ENCODE measurements at places on chromosomes 3 and 15.

DNA sequence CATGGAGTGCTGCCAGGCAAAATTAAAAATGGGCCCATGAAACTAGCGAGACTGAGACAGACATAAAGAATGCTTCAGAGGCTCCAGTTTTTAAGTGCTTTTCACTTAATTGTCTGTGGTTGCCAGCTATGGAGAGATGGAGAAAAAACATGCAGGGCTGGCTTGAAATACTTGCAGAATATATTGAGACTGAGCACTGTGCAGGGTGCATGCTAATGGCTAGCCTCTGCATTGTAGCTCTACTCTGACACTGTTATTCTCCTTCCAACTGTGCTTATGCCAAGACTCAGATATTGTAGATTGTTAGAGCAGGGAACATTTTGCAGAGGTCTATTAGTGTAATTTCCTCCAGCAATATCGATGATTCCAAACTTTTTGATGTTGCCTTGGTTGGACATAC, 735.0 kb downstream of the PDCD6IP start:
- DNase-seq, result no peak

DNA sequence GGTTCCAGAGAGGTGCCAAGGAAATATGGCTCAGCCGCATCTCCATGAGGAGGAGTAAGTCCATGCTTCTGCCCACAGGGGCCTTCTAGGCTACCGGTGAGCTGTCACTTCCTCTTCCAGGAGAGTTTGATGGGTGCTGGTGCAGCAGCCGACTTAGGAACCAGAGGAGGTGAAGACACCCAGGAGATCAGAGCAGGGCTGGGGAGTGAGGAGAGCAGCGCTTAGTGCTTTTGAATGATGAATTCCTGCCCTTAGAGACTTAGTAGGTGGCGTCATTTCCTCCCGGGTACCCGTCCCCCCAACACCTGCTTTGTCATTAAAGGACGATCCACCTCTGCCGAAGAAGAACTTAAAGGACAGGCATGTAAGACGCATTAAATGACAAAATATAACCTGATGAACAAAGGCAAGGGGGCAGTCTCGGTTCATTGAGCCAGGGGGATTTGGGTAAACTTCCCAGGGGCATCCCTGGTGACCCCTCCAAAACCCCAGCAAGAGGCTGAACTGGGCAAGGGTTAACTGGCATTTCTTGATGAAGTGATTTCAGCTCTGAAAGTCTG, 67.6 kb downstream of the HES1 start:
- DNase-seq, result peak; percentile 36

DNA sequence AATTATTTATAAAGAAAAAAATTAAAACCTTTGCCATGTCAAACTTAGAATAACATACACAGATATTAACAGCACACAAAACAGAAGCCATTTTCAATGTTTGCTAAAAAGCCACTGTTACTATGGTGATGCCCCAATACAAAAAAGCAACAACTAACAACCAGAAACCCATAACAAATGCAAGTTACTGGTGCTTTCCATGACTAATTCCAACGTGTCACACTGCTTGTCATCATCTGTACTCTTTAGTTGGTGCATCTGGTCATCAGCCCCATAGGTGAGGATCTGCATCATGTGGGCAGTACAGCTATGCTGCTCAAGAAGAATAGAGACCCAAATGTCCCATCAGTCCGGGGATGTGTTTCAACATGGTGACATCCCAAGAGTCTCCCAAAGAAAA, 52.8 kb downstream of the ATP8B4 start:
- DNase-seq, result no peak

DNA sequence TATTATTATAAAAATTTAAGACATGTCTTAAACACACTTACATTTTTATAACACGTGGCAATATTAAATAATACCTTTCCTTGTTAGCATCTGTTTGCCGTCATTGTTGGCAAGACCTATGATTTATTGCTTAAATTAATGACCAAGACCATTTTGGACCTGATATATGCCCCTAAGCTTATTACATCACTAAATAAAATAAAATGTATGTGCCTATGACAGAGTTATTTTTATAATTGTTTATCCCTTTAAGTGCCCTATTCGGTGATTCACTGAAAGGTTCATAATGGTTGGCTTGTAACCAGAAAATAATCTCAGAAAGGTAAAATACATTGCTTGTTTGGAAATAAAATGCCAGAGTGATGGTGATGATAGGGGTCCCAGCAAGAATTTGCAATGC, 17.5 kb downstream of the CDIN1 start:
- DNase-seq, result no peak

DNA sequence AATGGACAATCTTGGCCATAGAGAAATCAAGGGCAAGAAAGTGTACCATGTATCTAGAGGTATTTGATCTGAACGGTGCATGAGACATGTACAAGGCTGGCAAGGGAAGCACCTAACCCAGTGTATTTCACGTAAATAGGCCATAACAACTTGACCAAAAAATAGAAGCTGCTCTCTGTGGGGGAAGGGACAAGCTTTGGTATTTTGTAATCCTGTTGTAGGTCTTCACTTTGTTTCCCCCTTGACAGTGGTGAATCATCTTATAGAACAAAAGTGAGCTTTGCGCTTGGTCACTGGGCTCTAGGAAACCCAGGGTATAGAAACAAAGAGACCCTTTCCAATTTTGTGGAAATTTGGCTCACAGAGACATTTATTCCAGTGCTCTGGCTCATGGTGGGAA, 21.0 kb downstream of the LARS2 start:
- no peak for DNase-seq

- no peak for DNase-seq
Measured at GRCh38 chr3:1088503-1088902, 4.3 kb upstream of the CNTN6 start.

- DNase-seq, result no peak
Measured at GRCh38 chr3:171777596-171777995, 32.7 kb downstream of the PLD1 start.

- DNase-seq, result no peak
Measured at GRCh38 chr15:69706353-69707097, 253.9 kb downstream of the RPLP1 start.

DNA sequence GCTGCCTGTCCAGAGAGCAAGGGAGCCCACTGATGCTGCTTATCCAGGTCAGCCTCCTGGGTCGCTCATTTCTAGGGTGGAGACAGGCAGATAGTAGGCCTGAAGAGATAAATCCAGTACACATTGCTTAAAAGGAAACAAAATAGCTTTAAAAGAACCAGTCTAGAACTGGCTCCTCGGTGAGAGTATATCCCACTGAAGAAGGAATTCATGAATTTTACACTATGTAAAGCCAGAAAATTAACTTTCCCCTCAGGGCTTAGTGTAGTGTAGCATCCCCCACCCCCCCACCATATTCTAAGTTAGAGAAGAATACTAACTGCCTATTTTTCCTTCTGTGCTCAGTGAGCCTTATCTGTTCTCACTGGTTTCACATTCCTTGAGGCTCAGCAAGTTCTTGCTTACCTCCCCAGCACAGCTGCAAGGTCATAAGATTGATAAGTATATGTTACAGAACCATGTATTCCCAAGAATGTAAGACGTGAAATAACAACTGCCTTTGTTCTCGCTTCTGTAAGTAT, 30.5 kb upstream of the NOX5 start:
- DNase-seq, result no peak

DNA sequence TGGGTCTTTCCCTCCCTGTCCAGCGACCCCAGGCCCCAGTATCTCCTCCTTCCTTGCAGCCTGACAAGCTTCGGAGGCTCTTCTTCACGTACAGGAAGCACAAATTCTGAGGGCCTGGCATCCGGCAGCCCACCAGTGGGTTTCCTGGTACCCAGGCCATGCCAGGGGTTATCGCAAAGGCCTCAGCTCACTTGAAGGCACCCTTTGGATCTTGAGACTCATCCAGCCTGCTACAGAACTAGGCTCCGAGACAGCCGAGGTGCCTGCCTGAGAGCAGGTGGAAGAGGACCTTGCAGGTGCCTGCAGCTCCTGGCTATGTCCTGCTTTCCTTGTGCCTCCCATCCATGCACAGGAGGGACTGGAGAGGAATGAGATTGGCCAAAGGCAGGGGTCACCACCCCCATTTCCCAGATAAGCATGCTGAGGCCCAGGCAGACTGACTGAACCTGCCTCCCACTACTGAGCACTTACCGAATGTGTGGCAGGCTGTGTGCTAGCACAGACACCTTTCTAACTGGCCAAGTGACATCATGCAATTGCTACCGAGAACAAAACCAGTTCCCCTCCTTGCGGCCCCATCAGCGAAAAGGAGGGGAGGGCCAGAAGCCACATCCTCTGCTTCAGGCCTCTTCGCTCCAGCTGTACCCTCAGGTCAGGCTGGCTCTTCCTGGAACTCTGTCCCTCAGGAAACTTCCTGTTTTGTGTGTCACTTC, 11.2 kb downstream of the SH2D7 start:
- no peak for DNase-seq

DNA sequence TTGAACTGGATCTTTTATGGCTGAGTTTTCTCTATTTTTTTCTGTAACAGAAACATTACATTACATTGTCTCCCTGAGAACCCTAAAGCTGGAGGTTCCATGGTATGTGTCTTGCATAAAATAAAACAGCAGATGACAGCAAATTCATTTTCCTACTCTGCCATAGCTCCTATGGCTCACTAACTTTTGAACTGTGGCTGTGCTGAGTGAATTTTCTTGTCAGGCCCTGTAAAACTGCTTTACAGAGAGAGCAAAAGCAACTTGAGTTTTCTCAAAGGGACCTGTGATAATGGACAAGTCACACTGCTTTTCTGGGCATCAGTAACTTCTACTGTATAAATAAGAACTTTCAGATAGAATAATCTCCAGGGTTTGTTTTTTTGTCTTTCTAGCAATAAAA, 129.9 kb upstream of the TSC22D2 start:
- DNase-seq, result no peak

DNA sequence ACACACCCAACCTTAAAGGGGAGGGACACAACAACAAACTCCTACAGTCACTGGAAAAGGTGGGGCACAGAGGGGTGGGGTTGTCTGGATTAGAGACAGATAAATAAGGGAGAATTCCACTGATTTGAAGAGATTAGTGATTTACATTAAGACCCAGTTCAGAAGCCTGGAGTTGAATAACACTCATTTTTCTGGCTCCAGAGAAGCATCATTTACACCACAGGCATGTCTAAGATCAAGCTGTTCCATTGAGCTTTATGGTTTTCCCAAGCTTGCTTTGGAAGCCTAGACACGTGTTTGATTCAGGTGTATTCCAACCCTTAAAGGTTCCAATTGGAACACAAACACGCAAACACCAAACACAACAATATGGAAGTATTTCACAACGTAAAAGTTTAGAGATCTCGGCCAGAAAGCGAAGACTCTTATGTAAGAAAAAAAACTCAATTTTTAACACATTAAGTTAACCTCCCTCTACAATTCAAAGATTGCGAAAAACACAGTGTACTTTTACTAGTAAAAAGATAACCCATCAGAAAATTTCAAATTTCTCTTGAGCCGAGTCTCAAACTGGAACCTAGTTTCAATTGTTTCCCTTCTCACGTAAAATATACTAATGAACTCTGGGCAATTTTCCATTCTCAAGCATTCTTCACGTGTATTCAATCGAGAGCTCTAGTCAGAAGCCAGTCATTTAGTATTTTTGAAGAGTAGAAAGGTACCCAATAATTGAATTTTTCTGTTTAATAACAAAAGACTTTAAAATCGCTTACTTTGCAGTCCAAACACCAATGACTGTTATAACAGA, 2.1 kb downstream of the TRA2B start:
- no peak for DNase-seq

Measured in H9 (cell line).